ENCODE measurements at places on chromosomes 7 and 10.
A peak's percentile ranks its signal among the peaks of the same experiment; 100 is the strongest.

GRCh38 chr10:84837041-84837812 lies 508.8 kb downstream of the CCSER2 start:
- DNase-seq, result no peak

DNA sequence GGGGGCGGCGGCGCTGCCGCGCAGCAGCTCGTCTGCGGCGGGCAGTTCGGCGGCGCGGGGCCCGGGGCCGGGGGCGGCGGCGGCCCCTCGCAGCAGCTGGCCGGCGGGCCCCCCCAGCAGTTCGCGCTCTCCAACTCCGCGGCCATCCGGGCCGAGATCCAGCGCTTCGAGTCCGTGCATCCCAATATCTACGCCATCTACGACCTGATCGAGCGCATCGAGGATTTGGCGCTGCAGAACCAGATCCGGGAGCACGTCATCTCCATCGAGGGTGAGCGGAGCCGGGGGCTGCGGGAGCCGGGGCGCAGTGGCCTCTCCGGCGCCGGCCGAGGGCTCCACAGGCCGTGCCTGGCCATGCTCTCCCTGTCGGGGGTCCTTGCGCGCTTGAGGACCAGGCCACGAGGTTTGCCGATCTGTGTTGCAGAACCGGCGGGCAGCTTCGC lies 548 bp downstream of the AGAP3 start:
- peak; percentile 52 for DNase-seq

GRCh38 chr7:142323706-142324105 lies 65.8 kb upstream of the PRSS58 start:
- DNase-seq, result peak; percentile 39

- no peak for DNase-seq
Measured at GRCh38 chr7:99120916-99121315, 23.0 kb downstream of the SMURF1 start.

GRCh38 chr10:52261362-52261761 lies 52.7 kb upstream of the DKK1 start:
- no peak for DNase-seq

GRCh38 chr10:74587109-74587854 lies 239.1 kb upstream of the KAT6B start:
- no peak for DNase-seq

DNA sequence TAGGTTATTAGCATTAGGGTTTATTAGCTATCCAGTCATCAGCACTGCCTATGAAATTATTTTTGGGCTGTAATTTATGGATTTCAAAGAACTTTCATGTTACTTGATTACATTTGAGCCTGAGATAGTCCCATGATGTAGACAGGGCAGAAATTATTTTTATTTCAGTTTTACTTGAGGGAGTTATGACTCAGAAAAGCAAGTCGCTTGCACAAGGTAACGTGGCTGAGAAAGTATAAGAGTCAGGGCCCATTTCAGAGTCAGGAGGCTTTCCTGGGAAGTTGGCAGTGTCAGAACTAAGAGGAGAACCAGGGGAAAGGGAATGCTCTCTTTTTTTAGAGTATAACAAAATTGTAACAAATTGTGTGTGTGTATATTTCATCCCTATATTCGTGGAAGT lies 16.5 kb downstream of the GATA3 start:
- DNase-seq, result no peak

GRCh38 chr10:4804465-4804864 lies 21.5 kb upstream of the AKR1E2 start:
- DNase-seq, result no peak

DNA sequence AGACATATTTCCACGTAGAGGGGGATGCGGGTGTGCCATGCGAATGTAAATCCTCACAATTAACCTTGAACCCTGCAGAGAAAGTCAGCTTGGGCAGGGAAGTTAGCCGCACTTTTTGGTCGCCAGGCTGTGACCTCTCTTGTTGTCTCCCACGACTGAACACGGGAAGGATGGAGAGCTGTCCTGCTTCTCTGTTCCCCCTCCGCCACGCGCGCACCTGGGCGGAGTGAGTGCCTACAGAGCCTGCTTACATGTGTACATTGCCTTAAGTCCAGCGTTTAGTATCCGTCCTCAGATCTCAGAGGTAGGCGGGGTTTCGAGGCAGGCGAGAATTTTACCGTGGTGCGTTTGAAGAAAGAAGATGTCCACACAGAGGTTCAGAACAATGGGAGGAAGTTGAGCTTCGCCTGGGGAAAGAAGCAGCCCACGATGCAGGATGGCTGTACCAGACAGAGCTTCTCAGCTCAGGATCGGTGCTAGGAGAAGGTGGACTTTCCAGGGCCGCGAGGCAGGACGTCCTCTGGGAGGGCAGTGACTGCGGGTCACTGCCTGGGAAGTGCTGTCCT lies 482 bp upstream of the ERCC6 start:
- DNase-seq, result peak; percentile 57

- DNase-seq, result no peak
Measured at GRCh38 chr7:121204537-121204936, 124.3 kb upstream of the WNT16 start.

DNA sequence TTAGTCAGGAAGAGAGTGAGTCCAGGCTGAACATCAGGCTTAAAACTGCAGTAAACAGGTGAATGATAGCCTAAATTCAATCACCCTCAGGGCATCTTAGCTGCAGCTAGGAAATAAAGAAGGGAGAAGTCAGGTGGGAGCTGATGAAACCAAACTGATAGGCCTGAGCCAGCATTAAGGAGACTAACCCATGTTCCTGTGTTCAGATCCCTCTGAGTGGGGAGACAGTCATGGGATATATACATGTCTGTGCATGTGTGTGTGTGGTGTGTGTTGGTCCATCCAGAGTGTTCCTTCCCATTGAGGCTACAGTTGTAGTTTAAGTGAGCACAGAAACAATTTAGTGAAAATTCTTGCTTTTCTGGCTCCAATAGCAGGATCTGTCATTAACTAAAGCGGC lies 480.9 kb downstream of the PHTF2 start:
- DNase-seq, result no peak

- DNase-seq, result no peak
Measured at GRCh38 chr7:112668561-112668960, 121.6 kb downstream of the TMEM168 start.

- DNase-seq, result no peak
Measured at GRCh38 chr10:128664729-128665128, 538.5 kb upstream of the MKI67 start.

- DNase-seq, result no peak
Measured at GRCh38 chr7:151374139-151374538, 32.5 kb downstream of the NUB1 start.

DNA sequence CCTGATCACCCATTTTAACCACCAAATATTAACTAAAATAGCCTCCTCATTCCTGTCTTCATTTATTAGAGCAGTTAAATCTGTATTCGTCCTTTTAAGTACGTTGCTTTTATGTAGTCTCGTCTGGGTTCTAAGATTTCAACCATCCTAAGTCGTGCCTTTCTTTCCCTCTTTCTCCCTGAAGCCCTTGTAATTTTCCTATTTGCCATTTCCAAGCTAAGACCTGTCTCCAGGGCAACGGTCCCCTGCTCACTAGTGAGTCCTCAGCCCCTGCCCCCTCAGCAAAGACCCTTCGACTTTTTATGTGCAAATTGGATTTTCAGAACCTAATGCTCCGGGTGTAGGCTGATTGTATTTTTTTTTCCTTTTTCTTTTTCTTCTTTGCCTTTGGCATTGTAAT lies 16.1 kb upstream of the MEST start:
- no peak for DNase-seq

DNA sequence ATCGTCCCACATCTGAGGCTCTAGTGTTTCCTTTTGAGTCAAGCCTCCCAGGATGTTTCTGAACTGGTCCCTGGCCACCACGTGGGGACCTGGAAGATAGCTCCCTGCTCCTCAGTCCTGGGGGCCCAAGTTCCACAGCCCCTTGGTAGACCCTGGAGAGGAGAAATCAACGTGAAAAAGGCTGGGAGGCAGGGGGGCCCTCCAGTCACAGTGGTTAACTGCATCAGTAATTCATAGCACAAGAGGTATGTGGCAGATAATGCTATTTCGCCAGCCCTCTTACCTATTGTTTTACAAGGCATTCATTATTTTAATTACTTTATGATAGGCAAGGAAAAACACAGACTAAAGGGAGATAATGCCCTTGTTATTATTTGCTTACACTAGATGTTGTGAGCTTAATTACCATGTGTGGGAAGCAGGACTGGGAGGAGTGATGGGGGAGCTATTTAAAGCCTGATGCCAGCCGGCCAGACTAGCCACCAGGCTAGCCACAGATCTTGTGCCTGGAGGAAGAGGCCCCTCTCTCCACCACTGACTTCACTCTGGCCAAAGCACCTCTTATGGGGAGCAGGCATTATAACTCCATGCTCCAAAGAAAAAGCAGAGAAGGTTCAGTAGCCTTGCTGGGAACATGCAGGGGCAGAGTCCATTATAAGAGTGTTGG lies 230.7 kb downstream of the KCNMA1 start:
- DNase-seq, result no peak

DNA sequence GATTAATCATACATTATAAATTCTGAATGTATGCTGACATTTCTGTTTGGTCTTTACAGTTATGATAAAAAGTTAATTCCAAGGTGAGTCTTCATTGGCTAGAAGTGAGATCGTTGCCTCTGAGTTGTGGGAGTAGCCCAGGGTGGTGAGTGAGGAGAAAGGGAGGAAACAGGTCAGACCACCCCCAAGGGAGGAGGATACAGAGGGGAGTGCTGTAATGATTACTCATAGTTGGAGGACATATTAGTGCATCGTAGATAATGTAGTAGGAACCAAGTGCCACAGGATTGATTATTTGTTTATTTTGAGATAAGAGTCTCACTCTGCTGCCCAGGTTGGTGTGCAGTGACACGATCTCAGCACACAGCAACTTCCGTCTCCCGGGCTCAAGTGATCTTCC lies 672.2 kb downstream of the INHBA start:
- no peak for DNase-seq

DNA sequence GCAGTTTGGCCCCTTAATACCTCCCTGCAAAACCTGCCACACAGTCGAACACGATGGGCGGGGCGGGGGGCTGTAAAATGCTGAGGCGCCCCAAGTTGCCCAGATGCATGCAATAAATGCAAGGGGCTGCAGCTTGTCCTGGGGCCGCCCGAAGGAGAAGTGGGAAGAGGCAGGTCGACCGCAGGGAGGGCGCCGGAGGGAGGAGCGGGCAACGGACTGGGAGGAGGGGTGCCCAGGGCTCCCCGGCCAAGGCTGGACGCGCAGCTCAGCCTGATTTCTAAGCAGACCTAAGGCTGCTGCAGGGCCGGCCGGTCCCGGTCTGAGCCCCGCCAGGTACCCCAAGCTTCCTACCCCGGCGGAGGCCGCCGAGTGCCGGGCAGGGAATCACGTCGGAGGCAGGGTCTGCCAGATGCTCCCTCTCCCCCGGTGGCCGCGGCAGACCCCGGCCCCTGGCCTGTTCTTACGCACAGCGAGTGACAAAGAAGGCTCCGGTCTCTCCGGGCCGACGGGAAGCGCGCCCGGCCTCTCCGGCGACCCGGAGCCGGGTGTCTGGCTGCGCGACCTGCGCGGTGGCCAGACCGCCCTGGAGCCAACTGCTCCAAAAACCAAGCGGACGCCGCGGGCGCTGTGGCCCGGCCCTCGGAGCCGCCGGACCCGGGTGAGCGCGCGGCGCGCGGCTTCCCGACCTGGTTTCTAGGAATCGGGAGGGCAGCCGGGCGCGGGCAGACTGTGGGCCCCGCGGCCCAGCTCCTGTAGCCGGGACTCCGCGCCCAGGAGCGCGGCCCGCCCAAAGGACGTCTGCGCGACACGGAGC lies 744 bp upstream of the EBF3 start:
- DNase-seq, result no peak

- DNase-seq, result no peak
Measured at GRCh38 chr10:70191161-70191971, 21.1 kb upstream of the SAR1A start.

DNA sequence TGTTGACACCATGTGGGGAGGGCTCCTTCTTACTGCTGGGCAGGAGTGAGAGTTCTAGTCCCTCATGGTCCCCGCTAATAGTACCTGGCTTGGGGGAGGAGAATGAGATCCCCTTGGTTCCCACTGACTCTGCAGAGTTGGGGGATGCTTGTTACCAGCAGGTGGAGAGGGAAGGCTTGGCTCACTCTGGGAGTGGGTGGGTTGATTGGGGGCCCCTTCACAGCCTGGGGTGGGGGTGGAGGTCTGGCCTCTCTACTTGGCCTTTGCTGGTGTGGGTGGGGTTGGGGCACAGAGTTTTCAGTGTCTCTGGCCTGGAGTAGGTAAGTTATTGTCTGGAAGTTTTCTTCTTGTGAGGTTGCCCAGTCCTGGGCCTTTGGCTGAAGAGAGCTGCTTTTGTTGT lies 31.9 kb downstream of the ADCY1 start:
- no peak for DNase-seq

Measured in stimulated activated naive CD4-positive, alpha-beta T cell (primary cell).